ENCODE measurements at places on chromosomes 4 and X. TPM values are rescaled to one million over a fixed set of nuclear protein-coding genes. Genes with fewer than 3 reads are reported as not detected.

DNA sequence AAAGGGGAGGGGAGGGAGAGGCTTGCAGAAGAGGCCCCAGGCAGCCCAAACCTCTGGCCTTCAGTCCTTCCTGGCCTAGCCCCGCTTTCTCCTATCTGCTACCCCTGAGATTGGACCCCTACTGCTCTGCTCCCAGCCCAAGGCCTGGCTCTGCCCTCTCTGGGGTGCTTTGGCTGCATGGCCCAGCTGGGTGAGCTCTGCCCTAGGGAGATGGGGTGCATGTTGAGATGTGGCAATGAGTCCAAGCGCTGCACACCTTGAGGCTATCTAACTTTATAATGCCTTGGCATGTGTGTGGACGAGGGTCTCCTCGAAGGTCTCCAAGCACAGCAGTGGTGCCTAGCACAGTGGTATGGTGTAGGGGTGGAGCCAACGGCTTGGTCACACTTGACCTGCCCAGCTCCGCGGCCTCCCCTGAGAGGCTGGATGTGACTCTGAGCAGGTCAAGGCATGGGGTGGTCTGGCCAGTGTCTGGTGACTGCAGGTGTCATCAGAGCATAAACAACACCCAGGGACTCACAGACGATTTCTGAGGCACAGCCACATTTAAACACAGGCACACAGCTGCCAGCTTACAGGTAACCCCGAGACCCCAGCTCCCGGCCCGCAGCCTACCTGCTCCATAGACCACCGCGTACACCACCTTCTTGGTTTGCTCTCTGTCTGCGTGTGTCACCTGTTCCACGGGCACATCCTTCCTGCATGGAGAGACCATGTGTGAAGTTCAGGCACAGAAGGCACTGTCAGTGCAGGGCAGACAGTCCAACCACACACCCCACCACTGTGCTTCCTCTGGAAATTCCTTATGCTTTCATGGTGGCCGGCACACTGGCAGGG, 36.3 kb downstream of the NAT8L start:
- H3K4me1 ChIP-seq = no peaks in the 10 kb centered on the region
- H3K27me3 ChIP-seq = no peaks in the 10 kb centered on the region
- H3K36me3 ChIP-seq = no peaks in the 10 kb centered on the region
- H3K27ac ChIP-seq = no peak overlapping the region
- no peak for DNase-seq

The CETN2 gene
- 33.3 TPM for total RNA-seq

The FAM9C gene
- not detected for total RNA-seq

- H3K36me3 ChIP-seq = no peaks in the 10 kb centered on the region
- no peak overlapping the region for H3K4me3 ChIP-seq
- H3K27me3 ChIP-seq = no peaks in the 10 kb centered on the region
- H3K27ac ChIP-seq = no peak overlapping the region
- DNase-seq = no peak
- H3K4me1 ChIP-seq = no peaks in the 10 kb centered on the region
These were observed 2329.9 kb downstream of the ARAP2 start for GRCh38 chr4:33914386-33914785.

DNA sequence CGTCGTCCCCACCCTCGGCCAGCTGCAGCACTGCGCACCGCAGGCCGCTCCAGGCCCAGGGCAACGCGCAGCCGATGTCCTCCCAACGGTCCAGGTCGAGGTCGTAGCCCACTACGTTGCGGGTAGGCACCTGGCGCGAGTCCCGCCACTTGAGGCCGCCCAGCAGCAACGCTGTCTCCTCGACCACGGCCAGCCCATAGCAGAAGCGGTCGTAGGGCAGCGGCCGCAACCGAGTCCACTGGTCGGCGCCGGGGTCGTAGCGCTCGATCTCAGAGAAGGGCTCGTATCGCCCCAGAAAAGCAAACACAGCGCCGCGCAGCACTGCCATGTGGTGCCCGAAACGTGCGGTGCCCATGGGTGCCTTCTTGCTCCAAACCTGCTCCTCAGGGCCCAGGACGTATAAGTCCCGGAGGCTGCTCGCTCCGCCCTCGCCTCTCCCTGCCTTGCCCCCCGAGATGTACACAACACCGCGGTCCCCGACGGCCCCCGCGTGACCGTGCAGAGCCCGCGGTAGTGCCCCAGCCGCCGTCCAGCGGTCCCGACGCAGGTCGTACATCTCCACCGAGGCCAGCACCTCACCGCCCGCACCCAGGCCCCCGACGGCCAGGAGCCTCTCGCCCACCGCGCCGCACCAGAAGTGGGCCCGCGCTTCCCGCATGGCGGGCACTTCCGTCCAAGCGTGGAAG, 2.1 kb downstream of the KLHL34 start:
- H3K36me3 ChIP-seq = no peaks in the 10 kb centered on the region
- H3K4me3 ChIP-seq = no peak overlapping the region
- DNase-seq = no peak
- H3K4me1 ChIP-seq = no peaks in the 10 kb centered on the region
- H3K27ac ChIP-seq = no peak overlapping the region

The CCDC120 gene
- 13.0 TPM for total RNA-seq

DNA sequence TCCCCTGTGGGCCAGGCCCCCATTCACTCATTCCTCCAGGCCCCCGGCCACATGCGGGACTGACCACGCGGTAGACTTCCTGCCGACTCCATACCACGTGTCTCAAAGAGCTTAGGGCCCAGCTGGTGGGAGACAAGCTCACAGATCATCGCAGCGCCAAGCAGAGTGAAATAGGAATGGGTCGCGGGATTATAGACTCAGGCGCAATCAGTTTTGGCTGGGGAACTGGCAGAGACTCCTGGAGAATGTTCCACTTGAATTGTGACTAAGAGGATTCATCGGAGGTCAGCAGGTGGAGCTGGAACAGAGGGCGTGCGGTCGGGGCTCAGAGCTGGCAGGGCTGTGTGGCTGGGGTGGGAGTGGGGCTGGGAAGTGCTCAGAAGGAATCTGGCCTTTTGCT, 15.6 kb downstream of the ATP2B3 start:
- no peaks in the 10 kb centered on the region for H3K4me1 ChIP-seq
- no peak overlapping the region for H3K4me3 ChIP-seq
- H3K27me3 ChIP-seq = no peaks in the 10 kb centered on the region
- no peaks in the 10 kb centered on the region for H3K36me3 ChIP-seq

GRCh38 chr4:3767570-3768288, 1.5 kb downstream of the ADRA2C start:
- H3K27me3 ChIP-seq = peaks cover 19% of the 10 kb centered on the region
- no peak for DNase-seq
- H3K27ac ChIP-seq = no peak overlapping the region
- no peaks in the 10 kb centered on the region for H3K36me3 ChIP-seq

DNA sequence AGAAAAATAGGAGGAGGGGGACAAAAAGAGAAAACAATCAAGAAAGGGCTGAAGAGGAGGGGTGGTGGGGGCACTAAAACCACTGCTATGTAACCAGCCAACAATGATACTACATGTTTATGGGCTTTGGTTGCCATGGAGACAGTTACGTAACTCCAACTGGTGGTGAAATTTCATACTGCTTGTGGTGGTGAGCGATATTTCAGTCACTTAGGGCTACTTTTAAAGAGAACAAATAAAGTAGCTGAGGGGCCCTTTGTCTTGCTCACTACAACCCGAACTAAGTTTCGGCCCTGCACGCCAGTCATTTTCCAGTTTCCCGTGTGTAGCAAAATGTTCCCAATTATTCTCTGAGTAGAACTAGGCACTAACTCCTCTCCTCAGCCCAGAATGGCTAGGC, 275.2 kb upstream of the EDA2R start:
- no peak for DNase-seq
- no peaks in the 10 kb centered on the region for H3K4me1 ChIP-seq
- no peaks in the 10 kb centered on the region for H3K36me3 ChIP-seq
- H3K27ac ChIP-seq = no peak overlapping the region

- no peaks in the 10 kb centered on the region for H3K36me3 ChIP-seq
- no peak overlapping the region for H3K27ac ChIP-seq
- H3K4me3 ChIP-seq = no peak overlapping the region
- no peaks in the 10 kb centered on the region for H3K4me1 ChIP-seq
- H3K27me3 ChIP-seq = no peaks in the 10 kb centered on the region
- no peak for DNase-seq
These were observed 150.2 kb downstream of the C4orf33 start for GRCh38 chr4:129246145-129246544.

GRCh38 chr4:128349921-128350320, 62.3 kb upstream of the PGRMC2 start:
- H3K4me3 ChIP-seq = no peak overlapping the region
- H3K36me3 ChIP-seq = no peaks in the 10 kb centered on the region
- H3K4me1 ChIP-seq = no peaks in the 10 kb centered on the region
- H3K27ac ChIP-seq = no peak overlapping the region

The GTPBP6 gene
- total RNA-seq = 85.1 TPM

The TEX11 gene
- not detected for total RNA-seq
